NCI-H187 (cell line): ENCODE measurements at places on chromosomes 4 and X.

GRCh38 chr4:88646528-88647280 is 50.9 kb downstream of the NAP1L5 start:
- DNase-seq = no peak

GRCh38 chr4:23979534-23979933 is 89.7 kb upstream of the PPARGC1A start:
- DNase-seq = no peak

DNA sequence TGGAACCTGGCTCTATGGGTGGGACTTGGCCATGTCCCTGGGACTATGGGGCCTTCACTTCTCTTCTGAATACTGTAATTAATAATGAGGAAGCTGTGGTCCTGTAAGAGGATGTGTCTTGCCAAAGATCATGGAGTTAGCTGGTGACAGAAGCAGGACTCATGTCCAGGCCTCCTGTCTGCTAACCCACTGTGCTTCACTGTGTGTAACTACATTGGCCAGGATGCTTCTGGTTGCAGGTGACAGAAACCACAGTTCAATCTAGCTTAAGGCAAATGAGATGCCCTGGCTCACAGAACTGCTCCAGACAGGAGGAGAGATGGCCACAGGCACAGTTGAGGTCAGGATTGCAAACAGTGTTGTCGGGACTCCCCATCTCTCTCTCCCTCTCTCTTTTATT is 3.1 kb downstream of the MTMR1 start:
- DNase-seq = no peak

- DNase-seq = no peak
Measured at GRCh38 chr4:150510176-150510865, 71.6 kb upstream of the MAB21L2 start.

DNA sequence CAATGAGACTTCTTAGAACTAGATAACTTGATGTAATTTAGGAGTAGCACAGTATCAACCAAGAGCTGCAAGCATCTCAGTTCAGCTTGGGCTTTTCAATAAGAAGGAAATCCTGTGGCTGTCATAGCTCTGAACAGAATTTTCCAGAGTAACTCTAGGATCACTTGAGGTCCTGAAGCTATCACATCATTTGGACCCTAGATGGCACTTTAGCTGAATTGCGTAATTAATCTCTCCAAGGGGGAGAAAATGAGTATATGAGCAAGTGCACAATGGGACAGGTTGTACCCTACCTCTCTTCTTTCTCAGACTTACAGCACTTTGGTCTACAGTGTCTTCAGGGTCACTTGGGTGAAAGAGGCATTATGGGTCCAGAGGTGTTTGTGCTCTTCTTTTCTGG is 45.2 kb downstream of the SLC4A4 start:
- no peak for DNase-seq

GRCh38 chr4:105147016-105147552 is 408 bp downstream of the TET2 start:
- DNase-seq = no peak

DNA sequence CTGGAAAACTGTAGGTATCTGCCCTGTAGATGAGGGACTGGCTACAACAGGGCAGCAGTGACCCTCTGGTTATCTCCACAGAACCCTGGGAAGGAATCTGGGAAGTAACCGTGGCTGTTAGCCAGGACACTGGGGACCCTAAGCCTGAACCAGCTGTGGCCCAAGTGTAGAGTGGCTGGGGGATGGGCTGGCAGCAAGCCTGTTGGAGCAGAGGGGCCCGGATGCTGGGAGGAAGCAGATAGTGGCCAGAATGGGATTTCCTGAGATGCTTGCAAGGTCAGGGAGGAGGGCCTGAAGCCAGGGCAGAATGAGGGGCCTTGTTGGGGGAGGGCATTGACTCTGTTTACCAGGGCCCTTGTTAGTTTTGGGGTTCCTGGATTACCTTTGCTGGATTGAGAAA is 161.0 kb upstream of the EOLA2 start:
- no peak for DNase-seq

- DNase-seq = no peak
Measured at GRCh38 chr4:138910195-138910913, 105.2 kb upstream of the NOCT start.

GRCh38 chr4:3797831-3798790 is 31.9 kb downstream of the ADRA2C start:
- DNase-seq = no peak

- DNase-seq = no peak
Measured at GRCh38 chr4:122341886-122342285, 36.9 kb upstream of the ADAD1 start.

GRCh38 chr4:168639914-168640313 is 143.1 kb downstream of the PALLD start:
- DNase-seq = no peak

- no peak for DNase-seq
Measured at GRCh38 chr4:142929526-142929925, 83.4 kb upstream of the INPP4B start.

DNA sequence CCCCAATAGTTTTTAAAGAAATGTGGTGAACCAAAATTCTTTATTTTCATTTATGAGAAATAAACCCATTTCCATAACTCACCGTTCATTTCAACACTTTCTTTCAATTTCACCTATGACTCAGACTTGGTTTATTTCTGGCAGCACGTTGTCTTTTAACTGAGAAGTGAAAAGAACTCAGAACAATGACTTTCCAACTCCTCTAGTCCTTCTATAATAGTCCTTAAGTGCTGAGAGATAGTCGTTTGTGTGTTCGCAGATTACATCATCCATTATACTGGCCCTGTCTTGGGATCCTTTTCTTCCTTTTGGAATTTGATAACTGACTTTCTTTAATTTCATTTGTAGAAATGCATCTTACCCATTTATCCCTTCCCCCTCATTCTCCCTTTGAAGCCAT is 113.6 kb downstream of the GLUD2 start:
- DNase-seq = no peak

- DNase-seq = no peak
Measured at GRCh38 chrX:133653358-133653757, 238.1 kb upstream of the GPC4 start.

- DNase-seq = no peak
Measured at GRCh38 chrX:9492901-9493300, 28.0 kb downstream of the TBL1X start.

- no peak for DNase-seq
Measured at GRCh38 chr4:163697121-163697520, 202.6 kb downstream of the TMA16 start.

DNA sequence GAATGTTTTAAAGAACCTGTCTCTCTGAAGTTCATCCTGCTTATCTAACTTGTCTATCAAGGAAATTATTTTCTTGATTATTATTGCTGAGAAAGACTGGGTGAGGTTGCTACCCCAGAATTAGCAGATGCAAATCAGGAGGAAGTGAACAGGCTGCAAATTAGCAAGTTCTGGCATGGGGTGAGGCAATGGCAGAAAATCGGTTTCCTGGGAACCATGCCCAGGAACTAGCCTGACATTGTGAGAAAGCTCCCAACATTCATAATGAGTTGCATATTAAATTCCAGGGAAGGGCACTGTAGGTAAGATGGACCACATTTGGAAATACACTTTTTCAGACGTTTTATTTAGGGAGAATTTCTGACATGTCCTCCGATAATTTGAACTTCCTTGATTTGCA is 11.6 kb downstream of the ARSF start:
- DNase-seq = no peak

DNA sequence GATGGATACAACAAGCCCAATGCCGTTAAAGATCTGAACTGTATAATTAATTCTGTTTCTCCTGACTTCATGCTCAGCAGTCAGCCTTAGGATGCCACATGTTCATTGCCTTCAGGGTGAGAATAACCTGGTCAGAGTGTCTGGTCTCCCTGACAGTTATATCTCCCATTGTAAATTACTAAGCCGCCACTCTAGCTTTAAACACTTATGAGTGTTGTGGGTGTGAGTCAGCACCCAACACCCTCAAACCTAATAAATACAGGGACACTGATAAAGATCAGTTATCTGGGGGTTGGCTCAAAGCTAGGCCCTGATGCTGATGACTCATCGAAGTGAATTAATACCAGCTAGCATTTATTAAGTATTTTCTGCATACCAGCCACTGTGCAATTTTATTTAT is 64.9 kb upstream of the DYNLT3 start:
- DNase-seq = no peak

DNA sequence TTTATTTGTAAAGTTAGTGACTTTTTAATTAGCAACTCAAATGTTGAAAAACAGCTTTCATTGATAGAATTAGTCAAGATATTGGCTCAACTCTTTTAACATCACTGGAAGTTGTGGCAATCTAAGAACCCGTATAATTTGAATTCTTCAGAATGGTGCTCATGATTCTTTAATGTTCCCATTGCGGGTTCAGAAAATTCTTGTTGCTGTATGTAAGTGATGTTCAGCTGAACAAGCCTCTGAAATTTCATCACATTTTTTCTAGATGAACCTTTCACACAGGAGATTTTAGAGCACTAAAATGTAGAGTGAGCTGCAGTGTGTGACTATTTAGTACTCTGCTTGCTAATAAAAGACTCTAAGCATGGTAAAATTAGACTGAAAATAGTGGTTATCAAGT is 1317.7 kb downstream of the FSTL5 start:
- DNase-seq = no peak

DNA sequence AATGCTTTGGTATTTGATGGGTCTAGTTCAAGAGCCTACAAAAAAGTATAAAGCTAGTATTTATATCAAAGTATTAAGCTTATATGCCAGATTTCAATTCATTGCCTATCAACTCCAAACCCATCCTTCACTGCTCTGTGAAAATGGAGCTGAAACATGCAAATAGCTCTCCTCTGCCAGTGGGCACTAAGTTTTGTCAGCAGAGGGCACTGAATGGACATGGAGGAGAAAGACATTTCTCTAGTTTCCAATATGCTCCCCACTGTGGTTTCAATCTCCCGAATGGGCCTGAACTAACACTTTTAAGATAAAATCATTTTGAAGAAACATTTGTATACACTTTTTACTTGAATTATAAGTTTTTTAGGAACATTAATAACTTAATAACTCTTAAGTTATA is 12.4 kb downstream of the PPID start:
- DNase-seq = no peak

- no peak for DNase-seq
Measured at GRCh38 chr4:189850239-189850856, 90.3 kb upstream of the FRG1 start.

DNA sequence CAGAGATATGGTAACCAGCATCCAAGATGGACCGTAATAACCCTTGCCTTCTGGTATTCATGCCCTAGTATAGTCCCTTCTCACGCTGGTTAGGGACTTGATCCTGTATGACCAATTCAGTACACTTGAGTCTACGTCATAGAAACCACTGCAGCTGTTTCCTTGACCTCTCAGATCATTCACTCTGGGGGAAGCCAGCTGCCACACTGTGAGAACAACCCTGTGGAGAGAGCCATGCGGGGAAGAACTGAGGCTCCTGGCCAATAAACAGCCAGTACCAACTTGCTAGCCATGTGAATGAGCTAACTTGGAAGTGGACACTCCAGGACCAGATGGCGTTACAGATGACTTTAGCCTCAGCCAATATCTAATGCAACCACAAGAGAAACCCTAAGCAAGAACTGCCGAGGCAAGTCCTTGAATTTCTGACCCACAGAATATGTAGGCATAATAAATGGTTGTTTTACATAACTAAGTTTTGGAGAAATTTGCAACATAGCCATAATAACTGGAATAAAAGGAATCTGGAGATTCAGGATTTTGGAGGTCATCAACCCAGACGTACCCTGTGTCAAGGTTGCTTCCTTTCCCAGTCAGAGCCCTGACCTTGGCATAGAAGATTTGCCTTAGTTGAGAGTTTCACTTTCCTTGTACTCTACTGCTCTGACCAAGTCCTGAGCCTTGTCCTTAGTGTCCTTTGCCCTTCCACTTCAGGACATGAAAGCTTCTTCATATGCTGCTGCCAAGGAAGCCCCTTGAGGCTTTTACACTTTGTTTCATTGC is 87.3 kb upstream of the ZNF81 start:
- no peak for DNase-seq

DNA sequence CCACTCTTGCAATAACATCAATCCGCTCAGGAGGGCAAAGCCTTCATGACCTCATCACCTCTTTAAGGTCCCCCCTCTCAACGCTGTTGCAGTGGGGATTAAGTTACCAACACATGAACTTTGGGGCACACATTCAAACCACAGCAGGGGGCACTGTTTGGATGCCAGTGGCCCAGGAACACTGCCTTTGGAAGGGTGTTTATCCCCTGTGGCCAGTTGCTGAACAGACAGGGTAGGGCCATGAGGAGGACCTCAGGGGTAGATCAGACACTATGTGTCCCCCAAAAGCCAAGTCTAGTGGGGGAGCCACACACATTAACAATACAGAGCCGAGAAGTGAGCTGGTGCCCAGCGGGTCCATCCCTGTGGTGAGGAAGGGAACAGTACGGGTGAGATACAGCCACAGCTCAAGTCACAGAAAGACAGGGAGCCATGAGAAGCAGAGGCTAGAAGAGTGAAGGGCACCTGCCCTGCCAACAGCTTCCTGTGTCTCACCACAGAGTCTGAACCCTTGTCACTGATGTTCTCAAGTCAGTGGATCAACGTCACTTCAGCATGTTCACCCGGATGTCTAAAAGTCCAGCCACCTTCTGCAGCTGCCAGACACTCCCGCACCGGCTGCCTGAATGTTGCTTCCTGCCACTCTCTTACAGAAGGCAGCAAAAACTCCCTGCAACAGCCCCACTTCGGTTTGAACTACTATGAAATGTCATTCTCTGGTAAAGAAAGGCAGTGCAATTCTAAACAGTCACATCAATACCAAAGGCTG is 19.9 kb upstream of the MXD4 start:
- DNase-seq = no peak

GRCh38 chr4:58225460-58225859 is 1115.3 kb upstream of the IGFBP7 start:
- DNase-seq = no peak

GRCh38 chr4:24533364-24533763 is 51.0 kb downstream of the DHX15 start:
- DNase-seq = no peak

DNA sequence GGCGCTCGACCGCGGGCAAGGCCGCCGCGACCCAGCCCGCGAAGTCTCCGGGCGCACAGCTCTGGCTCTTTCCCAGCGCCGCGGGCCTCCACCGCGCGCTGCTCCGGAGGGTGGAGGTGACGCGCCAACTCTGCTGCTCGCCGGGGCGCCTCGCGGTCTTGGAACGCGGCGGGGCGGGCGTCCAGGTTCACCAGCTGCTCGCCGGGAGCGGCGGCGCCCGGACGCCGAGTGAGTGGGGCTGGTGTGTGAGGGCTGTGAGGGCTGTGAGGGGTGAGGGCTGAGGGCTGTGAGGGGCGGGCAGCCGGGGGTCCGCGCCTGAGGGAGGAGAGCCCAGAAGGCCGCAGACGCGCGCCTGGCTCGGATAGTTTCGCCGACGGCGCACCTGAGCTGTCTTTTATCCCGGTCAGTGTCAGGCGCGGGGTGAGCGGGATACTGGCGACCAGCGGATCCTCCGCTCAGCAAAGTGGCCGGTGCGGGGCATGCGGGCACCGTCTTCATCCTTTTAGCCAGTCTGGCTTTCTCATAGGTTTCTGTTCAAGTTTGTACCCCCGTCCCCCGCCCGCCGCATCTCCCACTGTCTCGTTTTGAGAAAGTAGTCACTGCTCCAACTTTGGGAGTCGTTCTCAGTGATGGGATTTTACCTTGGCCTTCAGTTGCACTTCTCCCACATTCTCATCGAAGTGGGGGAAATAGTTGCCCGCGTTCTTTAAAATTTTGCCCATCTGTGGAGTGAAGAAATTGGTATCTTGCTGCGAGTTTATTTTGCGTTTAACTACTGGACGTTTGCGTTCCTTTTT is 586 bp downstream of the HERC5 start:
- DNase-seq = no peak

- DNase-seq = no peak
Measured at GRCh38 chr4:14580061-14580460, 422.2 kb upstream of the CPEB2 start.
